ENCODE measurements at places on chromosomes 3 and 15. TPM values are rescaled to one million over a fixed set of nuclear protein-coding genes. Genes with fewer than 3 reads are reported as not detected.

The SLC2A2 gene
- not detected for total RNA-seq

DNA sequence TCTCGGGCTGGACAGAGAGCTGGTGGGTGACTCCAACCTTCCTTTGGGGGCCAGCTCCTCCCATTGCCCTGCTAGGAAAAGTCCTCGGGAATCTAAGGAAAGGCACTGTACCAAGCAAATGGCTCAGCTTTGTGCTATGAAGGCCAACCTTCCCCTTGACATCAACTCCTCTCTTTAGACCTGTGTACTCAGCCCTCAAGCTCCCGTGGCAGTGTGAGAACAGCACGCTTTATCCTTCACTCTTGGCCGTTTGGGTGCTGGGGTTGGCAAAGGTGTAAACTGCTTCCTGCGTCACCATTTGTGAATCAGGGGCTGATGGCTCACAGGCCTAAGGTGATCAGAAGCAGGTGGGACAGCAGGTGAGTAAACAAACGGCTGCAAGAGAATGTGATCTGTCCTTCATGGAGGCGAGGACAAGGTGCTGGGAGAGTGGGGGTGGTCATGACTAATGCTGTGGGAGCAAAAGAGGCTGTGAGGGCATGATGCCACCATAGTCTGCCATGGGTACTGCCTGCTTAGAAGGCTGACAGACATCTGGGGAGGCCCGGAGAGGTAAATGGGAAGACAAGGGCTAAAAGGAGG, 165.2 kb upstream of the TPM1 start:
- no peak for DNase-seq

- no peak for DNase-seq
These were observed 427.4 kb upstream of the PPP2R3A start for GRCh38 chr3:135538123-135538522.

DNA sequence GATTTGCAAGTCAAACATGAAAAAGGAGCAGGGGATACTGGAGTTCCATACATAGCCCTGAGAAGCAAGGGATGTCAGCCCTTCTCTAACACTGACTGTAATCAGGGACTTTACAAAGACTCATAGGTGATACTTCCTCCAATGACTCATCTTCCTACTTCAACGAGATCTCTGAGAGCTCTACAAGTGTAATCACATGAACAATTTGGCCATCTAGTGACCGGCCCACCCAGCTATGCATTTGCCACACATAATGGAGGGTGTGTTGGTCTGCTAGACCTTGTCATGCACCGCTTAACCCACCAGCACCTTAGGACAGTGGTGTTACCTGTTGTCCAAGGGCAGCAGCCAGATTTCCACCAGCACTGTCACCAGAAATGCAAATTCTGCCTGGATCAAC, 75.3 kb downstream of the NCEH1 start:
- no peak for DNase-seq

DNA sequence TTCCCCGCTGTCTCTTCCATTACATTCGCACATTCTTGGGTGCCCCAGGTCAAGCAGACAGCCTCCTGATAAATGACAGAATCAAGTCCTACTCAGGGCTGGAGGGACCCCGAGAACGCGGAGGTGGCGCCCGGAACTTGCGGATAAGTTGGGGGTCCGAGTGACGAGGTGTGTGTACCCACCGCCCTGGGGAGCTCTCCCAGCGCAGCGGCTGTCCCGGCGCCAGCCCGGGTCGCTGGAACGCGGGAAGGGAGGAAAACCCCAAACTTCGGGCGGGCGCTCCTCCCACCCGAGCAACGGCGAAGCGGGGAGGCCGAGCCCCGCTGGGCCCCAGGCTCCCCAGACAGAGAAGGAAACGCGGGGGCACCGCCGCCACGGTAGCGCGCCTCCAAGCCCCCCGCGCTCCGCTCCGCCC, 550 bp downstream of the CLN6 start:
- DNase-seq, result no peak

DNA sequence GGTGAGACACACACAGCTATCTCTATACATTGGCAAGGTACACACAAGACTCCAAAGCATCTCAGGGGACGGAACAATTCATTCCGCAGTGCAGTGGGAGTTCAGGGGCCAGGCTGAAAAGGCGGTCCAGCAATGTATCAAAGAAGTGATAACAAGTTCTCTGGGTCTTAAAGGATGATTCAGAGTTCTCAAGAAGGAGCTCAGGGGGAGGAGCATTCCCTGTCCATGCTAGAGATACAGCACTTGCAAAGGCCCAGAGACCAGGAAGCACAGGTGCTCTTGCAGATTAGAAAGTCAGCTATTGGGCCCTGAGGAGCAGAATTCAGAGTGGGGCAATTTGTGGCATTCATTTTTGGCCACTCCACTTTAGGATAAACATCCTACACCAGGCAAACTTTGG, 34.9 kb downstream of the MECOM start:
- DNase-seq, result no peak

The ZNF148 gene
- total RNA-seq, result 28.2 TPM

- DNase-seq, result no peak
These were observed 11.5 kb upstream of the SHF start for GRCh38 chr15:45199136-45199810.

DNA sequence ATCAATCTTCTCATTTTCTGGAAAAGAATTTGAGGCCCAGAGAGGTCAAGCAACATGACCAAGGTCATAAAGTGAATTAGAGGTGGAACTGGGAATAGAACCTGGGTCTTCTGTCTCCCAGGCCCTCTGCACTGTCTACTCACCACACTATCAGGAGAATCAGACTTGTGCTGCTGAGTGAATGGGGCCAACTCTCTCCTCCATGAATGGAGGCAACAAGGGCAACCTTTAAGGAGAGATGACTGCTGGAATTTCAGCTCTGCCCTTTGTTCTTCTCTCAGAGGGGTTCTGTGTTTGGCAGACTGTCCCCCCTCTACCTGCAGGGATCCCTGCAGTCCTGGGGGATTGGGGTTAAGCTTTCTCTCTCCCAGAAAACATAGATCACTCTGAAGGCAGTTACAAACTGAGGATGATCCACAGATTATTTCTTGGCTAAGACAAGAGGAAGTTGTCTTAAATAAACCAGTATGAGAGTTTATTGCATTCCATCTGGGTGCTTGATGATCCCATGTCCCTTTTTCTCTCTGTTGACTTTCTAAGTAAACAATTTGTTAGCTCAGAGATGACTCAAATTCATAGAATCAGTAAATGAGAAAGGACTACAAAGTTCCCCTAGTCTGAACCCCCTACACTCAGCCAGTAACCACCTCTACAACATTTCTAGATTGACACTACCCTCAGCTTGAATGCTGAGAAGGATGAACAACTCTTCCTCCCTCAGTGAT, 99.0 kb upstream of the LIPC start:
- no peak for DNase-seq

DNA sequence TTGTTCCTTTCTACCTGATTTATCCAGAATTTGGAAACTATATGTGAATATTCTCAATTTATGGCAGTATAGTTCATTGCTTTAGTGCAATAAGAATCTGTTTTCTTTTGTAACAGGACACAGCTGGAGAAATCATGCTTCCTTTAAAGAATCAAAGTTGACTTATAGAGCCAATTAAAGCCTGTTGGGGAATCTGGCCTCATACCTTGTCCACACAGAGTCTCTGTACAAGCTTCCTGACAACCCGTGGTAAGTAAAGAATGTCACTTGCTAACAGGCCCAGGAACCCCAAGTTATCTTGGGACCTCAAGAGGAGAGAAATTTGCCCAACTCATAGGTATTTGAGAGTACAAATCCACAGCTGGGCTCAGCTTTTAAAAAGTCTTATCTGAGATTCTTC, 10.2 kb downstream of the ZNF445 start:
- DNase-seq, result no peak

GRCh38 chr15:78691851-78692421, 50.9 kb upstream of the CHRNB4 start:
- DNase-seq, result no peak

DNA sequence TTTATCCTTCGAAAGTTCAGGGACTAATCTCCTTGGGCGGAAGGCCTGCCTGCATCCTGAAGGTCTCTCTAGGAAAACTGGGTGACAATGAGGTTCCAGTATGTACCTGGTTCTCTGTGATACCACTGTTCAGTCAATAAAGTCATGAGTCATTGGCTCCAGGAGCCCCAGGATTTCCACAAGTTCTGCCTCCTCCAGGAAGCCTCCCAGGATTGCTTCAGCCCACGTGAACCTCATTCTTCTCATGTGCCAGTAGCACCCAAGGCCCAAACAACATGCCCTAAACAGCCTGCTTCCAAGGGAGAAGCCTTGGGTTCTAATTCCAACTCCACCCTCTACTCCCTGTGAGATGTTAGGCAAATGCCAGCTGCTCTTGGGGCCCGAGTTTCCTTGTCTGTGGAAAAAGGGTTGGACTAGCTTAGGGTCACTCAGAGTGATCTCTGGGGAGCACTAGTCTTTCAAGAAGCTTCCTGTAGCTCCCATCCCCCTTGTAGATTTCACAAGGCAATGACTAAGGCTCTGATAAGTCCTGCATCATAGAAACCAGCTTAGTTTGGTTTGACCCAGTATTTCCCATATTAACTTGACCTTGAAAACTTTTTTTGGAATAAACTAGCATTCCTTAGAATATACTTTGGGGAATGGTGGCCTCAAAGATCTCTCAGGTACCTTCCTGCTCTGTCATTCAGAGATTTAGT, 118.3 kb upstream of the ATP2B2 start:
- no peak for DNase-seq

The CAND2 gene
- 24.9 TPM for total RNA-seq

- peak; percentile 55 for DNase-seq
These were observed 25.2 kb downstream of the TNK2 start for GRCh38 chr3:195883160-195883559.

The OTOL1 gene
- not detected for total RNA-seq
